Adrenal gland (tissue), 19 donors: ENCODE measurements at places on chromosomes 1 and 21. TPM values are rescaled to one million over a fixed set of nuclear protein-coding genes. Genes with fewer than 3 reads are reported as not detected.

- DNase-seq: peak; percentile 65
Measured at GRCh38 chr1:54310439-54311328, 95.5 kb downstream of the SSBP3 start.

Gene IL10RB
- 21.5 TPM for total RNA-seq

Gene KCNT2
- total RNA-seq: 1.4 TPM

GRCh38 chr1:224506141-224506814 is 71.7 kb upstream of the WDR26 start:
- no peak for DNase-seq

GRCh38 chr1:177799746-177800145 is 170.1 kb downstream of the SEC16B start:
- DNase-seq: no peak

GRCh38 chr1:91754348-91754747 is 131.6 kb downstream of the TGFBR3 start:
- DNase-seq: no peak

Gene GNPAT
- 65.2 TPM for total RNA-seq

Gene GPR3
- 0.17 TPM for total RNA-seq

Gene FAM78B
- 0.72 TPM for total RNA-seq

GRCh38 chr1:116881879-116882520 is 27.7 kb upstream of the PTGFRN start:
- DNase-seq: peak; percentile 63

DNA sequence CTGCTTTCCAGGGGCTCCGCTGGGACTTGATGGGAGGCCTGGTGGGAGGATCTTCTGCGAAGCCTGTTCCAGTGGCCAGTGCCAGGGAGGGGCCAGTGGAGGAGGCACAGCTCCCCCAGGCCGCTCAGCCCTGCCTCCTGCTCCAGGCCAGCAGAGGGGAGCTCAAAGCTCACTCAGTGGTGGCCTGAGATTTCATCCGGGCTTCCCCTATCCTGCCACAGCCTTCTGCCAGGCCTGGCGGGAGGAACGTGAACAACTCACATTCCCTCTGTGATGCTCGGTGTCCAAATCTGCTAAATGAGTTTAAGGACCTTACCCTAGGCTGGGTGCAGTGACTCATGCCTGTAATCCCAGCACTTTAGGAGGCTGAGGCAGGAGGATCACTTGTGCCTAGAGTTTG is 3.3 kb downstream of the CLCNKB start:
- no peak for DNase-seq

Gene CLDN17
- total RNA-seq: not detected

DNA sequence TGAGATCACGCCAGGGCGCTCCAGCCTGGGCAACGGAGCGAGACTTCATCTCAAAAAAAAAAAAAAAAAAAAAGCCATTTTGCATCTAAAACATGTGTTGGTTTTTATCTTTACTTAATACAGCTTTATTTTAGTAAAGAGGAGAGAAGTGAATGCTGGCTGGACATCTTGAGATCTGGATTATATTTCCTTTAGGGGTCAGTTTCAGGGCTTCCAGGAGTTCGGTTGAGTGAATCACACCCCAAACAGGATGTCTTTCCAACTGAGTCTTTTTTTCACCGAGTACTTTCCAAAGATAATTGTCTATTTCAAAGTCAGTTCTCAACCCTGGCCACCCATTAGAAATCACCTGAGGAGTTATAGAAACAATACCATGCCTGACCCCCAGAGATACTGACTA is 16.6 kb upstream of the IPP start:
- DNase-seq: no peak

DNA sequence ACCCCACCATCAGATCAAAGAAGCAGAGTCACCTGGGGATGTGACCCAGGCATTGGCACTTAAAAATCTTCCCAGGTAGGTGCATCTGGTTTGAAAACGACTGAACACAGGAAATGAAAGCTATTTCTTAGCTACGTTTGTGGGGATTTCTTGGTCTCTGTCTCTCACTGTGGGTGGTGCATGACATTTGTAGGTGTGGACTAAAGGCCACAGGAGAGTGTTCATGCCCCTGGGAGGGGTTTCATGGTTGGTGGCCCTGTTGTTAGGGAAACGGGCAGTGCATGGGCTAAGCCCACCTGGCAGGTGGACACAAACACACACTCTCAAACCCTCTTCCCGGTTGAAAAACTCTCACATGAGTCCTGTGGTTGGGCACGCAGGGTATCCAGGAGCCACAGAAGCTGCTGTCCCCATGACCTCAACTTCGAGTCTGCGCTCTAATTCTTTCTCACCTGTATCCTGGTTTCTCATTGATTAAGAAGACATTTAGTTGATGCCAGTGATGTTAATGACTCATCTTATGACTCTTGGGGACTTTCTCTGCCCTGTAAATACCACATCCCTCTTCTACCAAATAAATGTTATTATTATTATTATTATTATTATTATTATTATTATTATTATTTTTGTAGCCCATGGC is 119.4 kb downstream of the MRPS6 start:
- no peak for DNase-seq

- peak; percentile 84 for DNase-seq
Measured at GRCh38 chr1:154414606-154415005, 9.5 kb downstream of the IL6R start.

DNA sequence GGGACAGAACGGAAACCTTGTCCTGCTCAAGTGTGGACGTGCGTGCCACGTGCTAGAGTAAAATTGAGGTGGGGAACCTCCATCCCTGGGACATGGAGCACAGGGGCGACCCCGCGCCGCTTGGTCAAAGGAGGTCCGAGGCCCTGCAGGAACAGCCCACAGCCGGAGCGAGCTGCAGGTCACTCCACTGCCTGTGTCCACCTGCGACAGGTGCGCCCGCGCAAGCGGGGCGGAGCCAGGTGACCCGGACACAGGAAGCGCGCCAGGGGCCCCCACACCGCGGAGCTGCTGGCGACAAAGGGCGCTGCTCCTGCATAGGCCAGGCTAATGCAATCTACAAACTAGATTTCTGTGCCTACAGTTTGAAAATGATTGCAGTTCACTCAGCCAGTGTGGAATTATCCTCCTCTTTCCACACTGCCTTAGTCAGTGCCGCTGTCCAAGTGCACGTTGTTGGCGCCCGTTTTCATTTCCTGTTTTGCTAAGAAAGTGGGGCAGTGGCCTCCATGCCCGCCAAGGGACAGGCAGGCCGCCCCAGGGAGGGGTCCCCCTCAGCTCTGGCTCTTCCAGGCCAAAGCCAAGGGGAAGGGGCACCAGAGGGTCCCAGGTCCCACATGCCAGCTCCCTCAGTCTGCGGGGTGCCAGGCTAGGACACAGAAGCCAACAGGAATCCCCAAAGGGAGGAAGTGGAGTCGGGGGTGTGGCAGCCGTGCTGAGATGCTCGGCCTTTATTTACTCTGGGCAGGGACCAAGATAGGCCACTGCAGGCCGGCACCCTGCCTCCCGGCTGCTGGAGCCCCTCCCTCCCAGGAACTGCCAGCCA is 4.3 kb upstream of the NADK start:
- peak; percentile 72 for DNase-seq

DNA sequence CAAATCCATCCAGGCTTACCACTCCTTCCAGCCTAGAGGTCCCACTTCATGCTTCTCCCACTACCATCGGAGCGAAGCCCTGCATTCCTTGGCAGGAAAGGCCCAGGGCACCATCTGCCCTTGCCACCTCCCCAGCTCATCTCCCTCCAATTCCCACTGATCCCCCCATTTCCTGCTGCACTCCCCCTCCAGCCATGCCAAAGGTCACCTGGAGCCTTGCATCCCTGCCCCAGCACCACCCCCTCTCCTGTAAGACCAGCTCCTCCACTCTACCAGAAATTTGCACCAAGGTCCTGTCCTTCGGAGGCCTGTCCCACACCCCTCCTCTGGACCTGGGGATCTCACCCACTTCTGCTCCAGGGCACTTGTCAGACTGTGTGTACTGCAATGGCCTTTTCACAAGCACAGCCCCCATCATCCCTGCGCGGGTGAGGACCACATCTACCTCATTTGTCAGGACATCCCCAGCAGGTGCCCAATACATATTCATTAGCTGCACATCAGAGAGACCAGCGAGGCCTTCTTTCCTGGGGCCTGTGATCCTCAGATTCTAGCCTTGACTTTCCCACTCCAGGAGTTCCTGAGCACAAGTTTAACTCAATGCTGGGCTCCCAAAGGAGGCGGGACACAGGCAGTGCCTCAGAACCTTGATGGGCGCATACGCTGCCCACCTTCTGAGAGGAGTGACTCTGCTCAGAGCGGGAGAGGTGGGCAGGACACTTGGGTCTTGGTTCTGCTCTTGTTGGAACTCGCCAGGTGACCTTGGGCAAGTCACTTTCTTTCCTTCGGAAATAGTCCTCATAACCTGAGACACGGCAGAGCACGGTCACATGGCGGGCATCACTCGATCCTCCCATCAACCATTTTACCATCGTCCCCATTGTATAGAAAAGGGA is 49.9 kb upstream of the EDN2 start:
- no peak for DNase-seq

Gene MYBPH
- not detected for total RNA-seq

Gene GPR37L1
- total RNA-seq: 0.49 TPM

- DNase-seq: no peak
Measured at GRCh38 chr1:176719447-176719846, 256.5 kb downstream of the PAPPA2 start.

Gene HPDL
- total RNA-seq: 0.18 TPM

DNA sequence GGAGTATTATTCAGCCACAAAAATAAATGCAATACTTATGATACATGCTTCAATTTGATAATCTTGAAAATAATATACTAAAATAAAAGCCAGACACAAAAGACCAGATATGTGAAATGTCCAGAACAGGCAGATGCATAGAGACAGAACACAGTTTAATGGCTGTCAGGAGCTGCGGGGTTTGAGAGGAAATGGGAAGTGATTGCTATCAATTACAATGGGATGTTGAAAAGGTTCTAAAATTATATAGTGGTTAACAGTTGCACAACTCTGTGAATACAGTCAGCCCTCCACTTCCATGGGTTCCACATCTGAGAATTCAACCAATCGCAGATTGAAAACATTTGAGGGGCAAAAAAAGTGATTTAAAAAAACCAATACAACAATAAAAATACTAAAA is 54.0 kb downstream of the LTN1 start:
- DNase-seq: no peak

DNA sequence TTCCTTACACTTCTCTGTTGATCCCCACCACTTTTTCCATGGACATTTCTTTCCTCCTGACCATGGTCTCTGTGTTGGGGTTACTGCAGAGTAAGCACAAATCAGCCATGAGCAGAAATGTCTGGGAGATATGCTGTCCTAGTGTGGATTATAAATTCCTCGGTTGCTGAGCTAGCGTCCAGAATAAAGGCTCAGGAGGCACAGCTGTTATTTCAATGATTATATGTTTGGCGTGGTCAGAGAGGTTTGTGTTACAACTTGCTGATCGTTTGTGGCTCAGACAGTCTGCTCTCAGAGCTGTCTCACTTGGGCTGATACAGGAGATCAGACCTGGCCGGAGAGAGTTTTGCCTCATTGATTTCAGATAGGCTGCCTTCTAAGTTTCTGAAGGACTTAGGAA is 37.5 kb upstream of the LAMC2 start:
- DNase-seq: no peak

- DNase-seq: peak; percentile 54
Measured at GRCh38 chr1:217090060-217090911, 367.1 kb upstream of the ESRRG start.

GRCh38 chr1:48898894-48899293 is 122.2 kb upstream of the BEND5 start:
- no peak for DNase-seq

GRCh38 chr21:22277341-22277740 is 1279.1 kb downstream of the NCAM2 start:
- no peak for DNase-seq

Gene WNT9A
- total RNA-seq: 0.28 TPM

DNA sequence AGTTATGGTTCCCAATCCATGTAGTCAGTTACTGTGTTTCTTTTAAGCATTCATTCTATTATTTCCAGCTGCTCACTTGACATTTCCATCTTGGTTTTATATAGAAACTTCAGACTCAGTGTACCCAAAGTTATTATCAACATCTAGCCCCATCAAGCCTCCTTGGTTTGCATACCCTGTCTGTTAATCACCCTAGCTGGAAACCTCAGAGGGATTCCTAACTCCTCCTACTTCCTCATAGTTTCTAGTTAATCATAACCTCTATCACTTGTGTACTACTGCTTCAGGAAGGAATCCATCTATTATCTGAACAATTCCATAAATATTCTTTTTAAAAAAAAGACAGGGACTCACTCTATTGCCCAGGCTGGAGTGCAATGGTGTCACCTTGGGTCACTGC is 293.3 kb downstream of the SDCCAG8 start:
- no peak for DNase-seq

GRCh38 chr1:92310185-92310597 is 11.3 kb downstream of the RPAP2 start:
- no peak for DNase-seq

Gene CA6
- total RNA-seq: not detected

DNA sequence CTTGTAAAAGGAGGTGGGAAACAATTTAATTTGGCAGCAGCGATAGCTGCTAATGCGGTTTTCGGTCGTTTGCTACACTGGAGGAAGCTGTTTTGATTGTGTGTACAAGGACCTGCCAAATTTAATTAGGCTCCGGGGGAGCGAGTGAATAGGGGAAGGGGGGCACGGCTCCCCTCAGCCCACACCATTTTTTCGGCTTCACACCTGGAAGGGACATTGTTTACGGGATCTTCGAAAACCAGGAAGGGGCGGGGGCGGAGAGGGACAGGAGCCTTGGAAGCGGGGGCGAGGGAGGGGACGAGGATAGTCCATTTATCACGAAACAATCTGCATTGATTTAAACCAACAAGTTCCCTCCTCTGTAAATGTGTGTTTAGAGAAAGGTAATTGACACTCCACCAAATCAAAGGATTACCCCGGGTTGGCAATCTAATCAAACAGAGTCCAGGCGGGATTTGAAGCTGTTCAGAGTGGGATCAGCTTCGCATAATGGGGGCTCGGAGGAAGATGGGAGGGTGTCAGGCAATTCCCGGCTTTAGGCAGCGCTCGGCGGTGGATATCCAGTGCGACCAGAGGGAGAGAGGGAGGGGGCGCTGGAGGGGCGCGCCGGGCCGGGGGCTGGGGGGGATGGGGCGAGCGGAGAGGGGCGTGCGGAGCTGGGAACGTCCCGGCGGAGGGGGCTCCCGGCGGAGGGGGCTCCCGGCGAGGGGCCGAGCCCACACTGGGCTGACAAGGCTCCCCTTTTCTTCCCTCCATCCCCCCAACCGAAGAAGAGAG is 9.8 kb downstream of the PAX7 start:
- DNase-seq: no peak
